CD4-positive, CD25-positive, alpha-beta regulatory T cell (primary cell): ENCODE measurements at places on chromosomes 11 and 22. TPM values are rescaled to one million over a fixed set of nuclear protein-coding genes. Genes with fewer than 3 reads are reported as not detected.
A peak's percentile ranks its signal among the peaks of the same experiment; 100 is the strongest.

DNA sequence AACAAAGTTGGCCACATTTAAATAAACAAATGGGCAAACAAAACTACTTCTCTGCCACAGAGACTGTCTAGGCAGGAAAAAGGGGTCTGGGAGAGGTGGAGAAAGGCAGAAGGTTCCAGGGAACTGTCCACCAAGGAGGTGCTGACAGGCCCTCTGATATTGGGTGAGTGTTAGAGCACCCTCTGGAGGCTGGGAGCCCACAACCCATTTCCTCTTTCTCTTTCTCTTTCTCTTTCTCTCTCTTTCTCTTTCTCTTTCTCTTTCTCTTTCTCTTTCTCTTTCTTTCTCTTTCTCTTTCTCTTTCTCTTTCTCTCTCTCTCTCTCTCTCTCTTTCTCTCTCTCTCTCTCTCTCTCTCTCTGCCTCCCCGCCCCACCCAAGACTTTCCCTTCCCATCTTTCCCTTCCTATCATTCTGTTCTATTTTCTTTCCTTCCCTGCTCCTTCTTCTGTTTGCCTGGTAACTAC, 912.8 kb downstream of the DLG2 start:
- DNase-seq: no peak

DNA sequence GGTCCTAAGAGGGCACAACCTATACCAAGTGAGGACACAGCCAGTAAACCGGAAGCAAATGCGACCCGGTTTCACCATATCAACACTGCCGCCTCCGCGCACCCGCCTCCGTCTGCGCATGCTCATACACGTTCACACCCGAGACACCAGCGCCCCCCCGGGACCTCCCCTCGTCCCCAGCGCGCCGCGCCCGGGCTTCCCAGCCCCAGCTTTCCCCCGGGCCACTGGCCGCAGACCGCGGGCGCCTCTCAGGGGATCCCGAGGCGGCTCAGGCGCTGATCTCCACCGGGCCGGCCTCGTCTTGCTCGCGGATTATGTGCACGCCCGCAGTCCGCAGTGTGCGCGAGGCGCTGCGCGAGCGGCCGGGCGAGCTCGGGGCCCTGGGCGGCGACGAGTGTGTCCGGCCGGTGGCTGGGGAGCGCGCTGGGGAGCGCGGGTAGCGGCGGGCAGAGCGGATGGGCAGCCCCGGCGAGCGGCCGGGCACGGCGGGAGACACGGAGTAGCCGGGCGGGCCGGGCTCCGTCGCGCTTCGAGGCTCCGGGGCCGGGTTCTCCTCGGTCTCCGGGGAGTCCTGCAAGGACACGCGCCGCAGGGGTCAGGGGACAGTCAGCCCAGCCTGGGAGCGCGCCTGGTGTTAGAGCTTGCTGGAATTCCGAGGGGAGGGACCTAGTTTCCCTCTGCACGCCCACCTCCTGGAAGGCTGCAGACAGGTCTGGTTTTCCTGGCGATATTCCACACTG, 2.0 kb downstream of the HEPN1 start:
- DNase-seq: peak; percentile 80

DNA sequence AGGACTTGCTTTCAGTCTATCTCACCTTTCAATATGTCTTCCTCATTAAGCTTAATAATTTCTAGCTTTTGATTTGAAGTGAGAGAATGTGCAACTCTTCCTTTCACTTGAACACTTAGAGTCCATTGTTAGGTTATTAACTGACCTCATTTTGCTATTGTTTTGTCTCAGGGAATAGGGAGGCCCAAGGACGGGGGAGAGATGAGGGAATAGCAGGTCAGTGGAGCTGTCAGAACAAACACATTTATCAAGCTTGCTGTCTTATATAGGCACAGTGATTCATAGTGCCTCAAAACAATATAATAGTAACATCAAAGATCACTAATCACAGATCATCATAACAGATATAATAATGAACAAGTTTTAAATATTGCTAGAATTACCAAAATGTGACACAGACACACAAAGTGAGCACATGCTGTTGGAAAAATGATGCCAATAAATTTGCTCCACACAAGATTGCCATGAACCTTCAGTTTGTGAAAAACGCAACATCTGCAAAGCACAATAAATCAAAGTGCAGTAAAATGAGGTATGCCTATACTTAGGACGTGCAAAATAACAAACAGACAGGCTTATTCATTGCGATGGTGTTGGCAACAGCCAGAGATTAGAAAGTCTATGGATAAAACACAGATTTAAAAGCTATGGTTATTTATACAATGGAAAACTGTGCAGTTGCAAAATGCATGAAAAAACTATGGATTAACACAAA, 106.3 kb upstream of the TEAD1 start:
- no peak for DNase-seq

DNA sequence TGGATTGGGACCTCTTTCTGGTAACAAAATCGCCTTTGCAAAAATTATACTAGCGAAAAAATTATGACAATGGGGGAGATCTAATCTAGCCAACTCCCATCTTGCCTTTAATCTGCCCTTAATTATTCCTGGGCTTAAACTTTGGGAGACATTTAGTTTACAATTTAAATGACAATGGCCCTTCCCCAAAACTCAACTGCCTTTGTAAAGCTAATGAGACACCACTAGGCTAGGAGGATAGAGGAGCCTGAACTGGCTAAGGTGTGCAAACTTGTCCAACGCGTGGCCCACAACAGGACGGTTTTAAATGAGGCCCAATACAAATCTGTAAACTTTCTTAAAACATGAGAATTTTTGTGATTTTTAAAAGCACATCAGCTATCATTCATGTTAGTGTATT, 67.3 kb downstream of the RSF1 start:
- DNase-seq: no peak

GRCh38 chr11:70070706-70071105, 7.4 kb upstream of the ANO1 start:
- DNase-seq: no peak

- no peak for DNase-seq
These were observed 4.6 kb upstream of the GAS2L1 start for GRCh38 chr22:29301716-29302401.

GRCh38 chr11:44593251-44593650, 27.8 kb downstream of the CD82 start:
- no peak for DNase-seq

- no peak for DNase-seq
These were observed 704 bp upstream of the CFL1 start for GRCh38 chr11:65858681-65859087.

DNA sequence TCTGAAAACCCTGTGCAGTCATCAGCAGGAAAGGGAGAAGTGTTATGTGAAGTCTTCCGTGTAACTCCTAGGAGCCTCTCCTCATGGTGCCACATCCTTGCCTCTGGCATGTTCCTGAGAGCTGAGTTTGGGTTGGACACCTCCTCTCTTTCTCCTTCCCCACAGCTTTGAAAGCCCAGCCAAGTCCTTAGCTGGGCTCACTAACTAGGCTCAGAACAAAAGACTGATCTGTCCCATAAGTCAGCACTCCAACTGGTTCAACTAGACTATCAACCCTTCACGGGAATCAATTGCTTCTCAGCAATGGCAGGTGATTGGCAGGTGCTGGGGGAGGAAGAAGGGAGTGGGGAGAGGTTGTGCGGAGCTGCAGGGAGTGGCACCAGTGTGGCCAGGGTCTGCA, 509.9 kb upstream of the B3GAT1 start:
- no peak for DNase-seq

- DNase-seq: no peak
These were observed 120.6 kb downstream of the PDE3B start for GRCh38 chr11:14764179-14764578.

DNA sequence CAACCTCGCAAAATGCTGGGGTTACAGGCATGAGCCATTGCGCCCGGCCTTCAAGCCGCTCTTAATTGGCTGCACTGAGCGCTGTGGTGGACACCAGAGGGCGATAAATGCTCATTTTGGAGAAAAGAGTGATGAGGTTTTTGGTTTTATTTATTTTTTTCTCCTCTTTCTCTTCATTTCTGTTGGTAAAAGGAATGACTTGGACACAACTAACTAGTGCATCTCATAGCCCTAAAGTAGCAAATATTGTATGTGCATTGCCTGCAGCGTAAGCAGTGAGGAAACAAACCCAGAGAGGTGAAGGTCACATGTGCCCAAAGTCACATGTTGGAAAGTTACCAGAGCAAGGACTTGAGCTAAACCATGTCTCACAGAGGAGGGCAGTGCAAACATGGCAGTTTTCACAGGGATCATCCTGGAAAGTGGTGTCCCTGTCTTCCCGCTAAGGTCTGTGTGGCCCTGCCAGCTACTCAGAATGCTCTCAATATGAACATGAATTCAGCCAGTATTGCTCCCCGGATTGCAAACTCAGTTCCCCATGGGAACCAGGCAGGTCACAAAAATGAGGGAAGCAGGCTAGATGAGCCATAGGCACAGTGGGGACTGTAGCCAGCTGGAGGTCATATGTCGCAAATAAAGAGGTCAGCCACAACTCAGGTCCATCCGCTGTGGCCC, 8.6 kb upstream of the CD82 start:
- peak; percentile 56 for DNase-seq

- no peak for DNase-seq
These were observed 31.7 kb downstream of the LIF start for GRCh38 chr22:30214703-30215407.

GRCh38 chr22:34688825-34689224, 377.1 kb upstream of the ISX start:
- DNase-seq: no peak

DNA sequence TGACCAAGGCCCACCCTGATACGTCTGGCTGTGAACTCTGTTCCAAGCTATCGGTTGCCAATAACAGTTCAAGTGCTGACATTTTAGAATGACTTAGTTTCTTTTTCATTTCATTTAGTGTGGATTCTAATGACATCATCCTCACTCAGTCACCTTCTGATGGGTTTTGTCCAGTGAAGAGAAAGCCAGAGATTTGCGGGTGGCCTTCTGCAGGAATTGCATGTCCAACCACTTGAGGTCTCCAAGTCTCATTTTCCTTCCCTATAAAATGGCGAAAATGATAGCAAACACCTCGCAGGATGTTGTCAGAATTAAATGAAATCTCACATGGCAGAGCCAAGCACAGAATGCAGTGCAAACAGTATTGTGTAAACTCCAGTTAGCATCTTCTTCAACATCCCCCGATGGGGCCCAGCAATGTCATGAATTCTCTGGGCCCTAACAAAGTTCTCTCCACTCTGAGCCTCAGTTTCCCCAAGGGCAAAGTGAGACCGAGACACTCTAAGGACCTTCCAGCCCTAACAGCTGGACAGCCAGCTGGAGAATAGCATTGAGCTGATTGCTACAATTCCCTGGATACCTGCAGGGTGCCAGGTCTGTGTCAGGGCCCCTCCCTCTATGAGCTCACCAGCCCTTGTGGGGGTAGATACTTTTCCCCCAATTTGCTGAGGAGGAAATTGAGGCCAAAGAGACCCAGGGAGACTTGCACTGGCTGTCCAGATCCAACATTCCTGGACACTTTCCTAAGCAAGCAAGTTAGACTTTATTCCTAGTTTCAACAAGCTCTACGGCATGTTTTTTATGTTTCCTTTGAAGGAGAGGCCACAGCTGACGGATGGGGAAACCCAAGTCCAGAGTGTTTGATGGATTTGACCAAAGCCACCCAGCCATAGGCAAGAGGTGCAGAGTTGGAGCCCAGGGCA, 286.7 kb downstream of the MN1 start:
- DNase-seq: no peak

- no peak for DNase-seq
These were observed 24.3 kb downstream of the GLYATL1 start for GRCh38 chr11:58963551-58964104.

GRCh38 chr11:118415739-118416068, 14.3 kb downstream of the ATP5MG start:
- DNase-seq: peak; percentile 39

- DNase-seq: no peak
These were observed 14.2 kb upstream of the SLC5A4 start for GRCh38 chr22:32269316-32269715.

DNA sequence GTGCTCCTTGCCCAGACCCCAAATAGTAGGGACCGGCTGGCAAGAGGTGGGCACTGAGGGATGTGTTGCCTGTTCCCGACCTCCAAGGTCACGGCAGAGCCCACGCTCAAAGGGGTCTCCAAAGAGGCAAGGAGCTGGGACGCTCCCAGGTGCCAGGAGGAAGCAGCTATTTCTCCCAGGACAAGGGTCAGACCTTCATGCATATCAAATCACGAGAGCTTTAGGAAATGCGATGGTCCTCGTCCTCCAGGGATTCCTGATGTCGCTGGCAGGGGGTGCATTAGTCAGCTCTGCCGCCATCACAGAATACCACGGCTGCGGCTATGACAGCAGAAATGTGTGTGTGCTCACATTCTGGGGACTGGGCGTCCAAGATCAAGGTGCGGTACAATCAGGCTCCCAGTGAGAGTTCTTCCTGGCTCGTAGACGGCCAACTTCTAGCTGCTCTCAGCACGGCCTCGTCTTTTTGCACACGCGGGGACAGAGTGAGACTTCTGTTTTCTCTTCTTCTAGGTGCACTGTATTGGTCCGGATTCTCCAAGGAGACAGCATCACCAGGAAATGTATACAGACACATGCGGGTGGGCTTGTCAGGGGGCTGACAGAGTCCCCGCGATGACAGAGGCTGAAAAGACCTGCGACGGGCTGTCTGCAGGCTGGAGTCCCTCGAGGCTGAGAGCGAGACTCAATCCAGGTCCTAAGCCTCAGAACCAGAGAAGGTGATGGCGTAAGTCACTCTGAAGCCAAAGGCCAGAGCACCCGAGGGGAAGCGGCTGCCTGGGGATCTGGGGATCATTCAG, 81.6 kb downstream of the SHANK2 start:
- no peak for DNase-seq

- DNase-seq: no peak
These were observed 16.6 kb downstream of the RTN4RL2 start for GRCh38 chr11:57476757-57477506.

DNA sequence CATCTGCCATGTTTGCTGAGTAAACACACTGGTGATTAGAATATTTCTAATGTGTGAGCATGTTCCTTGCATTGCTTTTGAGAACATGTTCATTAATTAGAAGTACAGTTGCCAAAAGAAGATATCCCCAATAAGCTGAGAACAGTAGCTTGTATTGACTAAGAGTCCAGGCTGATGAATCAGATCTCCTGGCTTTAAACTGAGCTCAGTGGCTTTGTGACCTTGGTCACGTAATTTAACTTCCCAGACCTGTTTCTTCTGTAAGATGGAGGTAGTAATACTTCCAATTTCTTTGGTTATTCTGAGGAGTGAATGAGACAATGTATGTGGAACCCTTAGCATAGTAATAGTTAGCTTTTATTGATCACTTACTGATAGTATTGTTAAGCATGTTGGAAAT, 61.9 kb downstream of the CYB5R2 start:
- no peak for DNase-seq

CDCA5 gene
- 1.7 TPM for total RNA-seq

OR8G1 gene
- total RNA-seq: not detected

RIC3 gene
- total RNA-seq: 23.8 TPM

PPME1 gene
- total RNA-seq: 16.8 TPM

POU2AF3 gene
- not detected for total RNA-seq

ANKK1 gene
- 0.89 TPM for total RNA-seq

DUSP8 gene
- total RNA-seq: 71.7 TPM

OVOL1 gene
- total RNA-seq: not detected
